Placental pericyte (primary cell): ENCODE measurements at places on chromosomes 4 and X. TPM values are rescaled to one million over a fixed set of nuclear protein-coding genes. Genes with fewer than 3 reads are reported as not detected.

PGRMC1 gene
- 95.4 and 150 TPM in 2 replicates for total RNA-seq

MGAT4D gene
- not detected in 2 replicates for total RNA-seq

TIGD4 gene
- total RNA-seq: under 0.01 TPM in 1 of 2 replicates, not detected in the other

FMR1NB gene
- not detected in 2 replicates for total RNA-seq

FGD1 gene
- 8.3 and 15.7 TPM in 2 replicates for total RNA-seq

TEX13D gene
- total RNA-seq: not detected in 2 replicates
